ENCODE measurements at places on chromosomes 4 and X.

DNA sequence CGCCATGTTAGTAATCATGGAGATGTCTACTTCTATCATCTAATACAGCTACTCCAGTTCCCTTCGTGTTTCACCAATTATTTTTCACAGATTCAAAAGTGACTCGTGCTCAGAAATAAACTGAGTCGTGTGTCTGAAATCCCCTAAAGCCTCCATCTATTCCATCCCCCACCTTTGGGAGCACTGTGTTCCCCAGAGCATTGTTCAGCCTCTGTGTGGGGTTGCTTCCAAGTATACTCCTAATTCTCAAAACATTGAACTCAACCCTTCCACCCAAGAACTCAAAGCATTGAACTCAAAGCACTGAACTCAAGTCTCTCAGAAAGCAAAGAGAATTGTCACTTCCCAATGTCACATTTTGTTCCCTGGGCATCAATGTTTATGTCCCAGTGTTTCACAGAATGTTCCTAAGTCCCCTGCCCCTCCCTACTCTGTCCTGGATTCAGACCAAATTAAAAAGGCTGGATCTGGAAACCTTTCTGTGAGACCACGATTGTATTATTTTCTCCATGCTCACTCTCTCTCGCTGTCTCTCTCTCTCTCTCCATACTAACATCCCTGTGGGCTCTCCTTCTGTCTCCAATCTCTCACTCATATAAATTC lies 138.5 kb upstream of the QRFPR start:
- no peak for DNase-seq

- DNase-seq, result no peak
Observed at GRCh38 chrX:30373951-30374350, 64.8 kb upstream of the NR0B1 start.

DNA sequence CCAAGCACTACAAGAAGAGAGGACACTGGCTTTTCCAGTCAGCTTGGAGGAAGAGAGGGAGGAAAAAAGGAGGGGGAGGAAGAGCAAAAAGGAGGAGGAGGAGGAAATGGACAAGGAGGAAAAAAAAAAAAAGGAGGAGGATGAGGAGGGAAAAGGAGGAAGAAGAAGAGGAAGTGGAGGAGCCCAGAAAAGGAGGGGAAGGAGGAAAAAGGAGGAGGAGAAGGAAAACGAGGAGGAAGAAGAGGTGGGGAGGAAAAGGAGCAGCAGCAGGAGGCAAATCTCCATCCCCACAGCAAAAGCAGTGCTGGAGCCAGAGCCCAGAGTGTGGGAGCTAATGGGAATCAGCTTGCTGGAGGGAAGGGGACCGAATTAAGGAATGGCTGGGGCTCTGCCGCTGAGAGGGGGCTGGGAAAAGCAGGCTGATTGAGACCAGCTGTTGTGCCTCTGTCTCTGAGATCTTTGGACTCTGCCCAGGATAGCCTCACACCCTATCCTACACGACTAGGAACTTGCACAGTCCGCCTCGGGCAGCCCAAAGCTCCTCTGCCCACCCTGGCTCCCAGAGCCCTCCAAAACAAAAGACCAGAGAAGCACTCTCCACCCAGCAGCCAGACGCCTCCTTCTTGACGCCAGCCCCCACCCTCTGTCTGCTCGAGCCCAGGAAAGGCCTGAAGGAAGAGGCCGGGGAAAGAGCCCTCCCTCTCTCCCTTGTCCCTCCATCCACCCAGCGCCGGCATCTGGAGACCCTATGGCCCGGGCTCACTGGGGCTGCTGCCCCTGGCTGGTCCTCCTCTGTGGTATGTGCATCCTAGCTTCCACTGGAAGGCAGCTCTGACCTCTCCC lies at the start of gene XPNPEP2:
Gene XPNPEP2, plus strand, starts transcription at position 514 of the 843 bp plus-strand sequence. Its CDS starts 235 bp downstream, at position 749.
- peak; percentile 18 for DNase-seq

DNA sequence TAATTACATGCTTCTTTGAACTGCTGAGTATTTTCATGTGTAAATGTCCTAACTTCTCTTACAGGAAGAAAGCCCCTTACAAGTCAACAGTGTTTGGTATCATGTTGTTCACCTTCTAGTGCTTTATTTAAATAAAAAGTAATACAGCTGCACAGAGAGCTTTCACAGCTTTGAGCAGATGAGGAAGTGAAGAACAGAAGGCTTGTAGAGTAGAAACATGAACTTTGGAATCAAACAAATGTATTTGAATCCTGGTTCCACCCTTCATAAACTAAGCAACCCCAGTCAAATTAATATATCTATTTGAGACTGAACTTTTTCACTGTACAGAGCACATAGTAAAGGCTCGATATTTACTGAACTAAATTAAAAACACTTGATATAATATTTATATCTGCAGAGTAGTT lies 120.5 kb downstream of the CAMK2D start:
- no peak for DNase-seq

- no peak for DNase-seq
Observed at GRCh38 chr4:23884261-23884660, 5.6 kb downstream of the PPARGC1A start.

DNA sequence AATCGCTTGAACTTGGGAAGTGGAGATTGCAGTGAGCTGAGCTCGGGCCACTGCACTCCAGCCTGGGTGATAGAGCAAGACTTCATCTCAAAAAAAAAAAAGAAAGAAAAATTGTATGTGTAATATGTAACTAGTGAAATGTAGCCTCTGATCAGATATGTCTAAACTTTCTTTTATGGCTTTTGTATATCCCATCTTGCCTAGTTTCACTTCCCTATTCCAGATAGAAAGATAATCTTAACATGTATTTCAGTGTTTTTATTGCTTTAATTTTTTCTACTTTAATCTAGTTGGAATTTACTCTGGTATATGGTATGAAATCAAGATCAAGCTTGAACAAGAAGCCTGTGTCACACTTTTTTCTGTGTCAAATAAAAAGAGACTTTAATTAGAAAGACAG lies 1.9 kb upstream of the ZNF41 start:
- DNase-seq, result no peak

GRCh38 chr4:75036046-75036830 lies 103.3 kb downstream of the PARM1 start:
- DNase-seq, result no peak

DNA sequence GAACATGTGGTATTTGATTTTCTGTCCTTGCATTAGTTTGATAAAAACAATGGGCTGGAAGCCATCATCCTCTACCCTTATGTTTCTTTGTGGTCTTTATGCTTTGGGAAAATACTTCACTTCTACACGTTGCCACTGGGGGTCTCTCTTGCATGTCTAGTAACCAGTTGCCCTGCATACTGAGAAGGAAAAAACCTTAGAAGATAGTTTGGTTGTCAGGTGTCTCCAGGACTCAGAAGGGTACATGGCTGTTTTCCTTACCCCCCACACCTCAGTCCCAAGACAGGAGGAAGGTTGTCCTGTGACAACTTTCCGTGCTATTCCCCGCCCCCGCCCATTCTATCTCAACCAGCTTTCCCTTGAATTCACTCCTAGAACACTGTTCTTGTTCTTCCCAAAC lies 62.1 kb upstream of the LANCL3 start:
- no peak for DNase-seq

GRCh38 chrX:29487214-29487613 lies 728.1 kb upstream of the MAGEB2 start:
- DNase-seq, result peak; percentile 12

DNA sequence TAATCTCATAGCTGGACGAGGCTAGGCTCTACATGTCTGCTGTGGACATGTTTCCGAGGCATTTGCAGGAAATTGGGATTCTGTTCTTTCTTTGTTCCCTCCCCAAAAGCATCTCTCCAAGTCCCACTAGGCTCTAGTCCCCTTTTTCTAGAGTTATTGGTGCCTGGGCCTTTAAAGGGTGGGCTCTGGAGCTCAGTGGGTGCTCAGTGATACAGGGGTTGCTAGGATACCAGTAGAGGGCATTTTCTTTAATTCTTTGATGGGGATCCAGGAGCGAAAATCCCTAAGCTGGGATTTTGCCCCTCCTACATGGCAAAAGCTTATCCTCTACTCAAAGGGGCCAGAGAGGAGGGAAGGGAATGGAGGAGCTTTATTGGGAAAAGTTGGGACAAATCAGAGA lies 34.2 kb downstream of the ARHGEF9 start:
- DNase-seq, result no peak

GRCh38 chrX:108731153-108731552 lies 5.2 kb downstream of the IRS4 start:
- DNase-seq, result no peak

DNA sequence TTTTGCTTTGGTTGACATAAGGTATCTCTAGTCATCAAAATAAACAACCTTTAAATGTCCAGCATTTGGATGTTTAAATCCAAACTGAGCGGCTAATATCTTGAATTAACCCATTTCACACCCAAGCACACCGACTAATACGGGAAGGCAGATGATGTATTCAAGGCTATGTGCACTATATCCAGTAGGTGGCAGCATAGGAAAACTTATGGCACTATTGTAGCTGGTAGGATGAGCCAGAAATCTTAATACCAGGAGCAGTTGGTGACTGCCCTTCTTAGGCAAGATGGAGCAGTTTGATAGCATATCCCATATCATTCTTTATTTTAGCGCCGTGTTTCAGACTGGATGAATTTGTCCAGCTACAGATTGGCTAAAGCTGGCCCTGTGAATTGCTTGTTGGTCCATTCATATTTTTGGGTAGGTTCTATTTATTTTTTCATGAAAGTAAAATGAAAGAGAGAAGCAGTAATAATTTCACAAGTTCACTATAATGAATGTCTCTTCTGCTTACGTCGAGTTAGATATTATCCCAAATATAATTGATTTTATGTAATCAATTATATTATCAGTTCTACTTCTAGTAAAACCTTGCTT lies 24.4 kb downstream of the UCHL1 start:
- DNase-seq, result peak; percentile 77

DNA sequence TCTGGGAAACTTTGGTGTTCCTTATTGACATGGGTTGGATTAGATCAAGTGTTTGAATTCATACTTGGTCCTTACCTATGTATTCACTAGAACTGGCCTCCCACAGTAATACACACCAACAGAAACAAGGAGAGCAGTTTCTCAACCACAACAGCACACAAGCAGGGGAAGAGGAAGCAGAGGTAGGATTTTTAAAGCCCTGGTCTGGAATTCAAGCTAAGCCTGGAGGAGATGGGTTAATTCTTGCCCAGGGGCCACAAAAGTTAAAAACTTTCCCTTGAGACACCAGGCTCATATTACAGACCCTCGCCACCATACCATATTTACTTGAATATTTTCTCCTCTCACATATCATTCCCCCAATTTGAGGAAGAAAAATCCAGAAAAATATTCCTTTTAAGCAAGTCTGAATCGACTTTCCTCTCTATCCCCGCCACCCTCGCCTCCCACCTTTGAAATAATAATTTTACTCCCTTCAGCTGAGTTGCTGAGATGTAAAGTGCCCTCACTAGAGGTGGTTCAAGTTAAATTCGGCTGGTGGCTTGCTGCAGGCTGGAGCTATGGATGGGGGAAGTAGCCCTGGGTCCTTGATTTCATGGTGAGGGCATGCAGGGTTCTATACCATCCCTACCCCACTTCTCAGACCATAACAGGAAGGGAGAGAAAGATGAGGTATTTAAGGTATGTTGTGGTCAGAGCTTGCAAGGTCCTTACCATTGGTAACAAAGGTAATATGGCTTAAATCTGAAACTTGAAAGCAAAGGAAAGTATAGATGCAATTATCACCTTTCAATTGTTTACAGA lies 440.2 kb downstream of the INPP4B start:
- peak; percentile 32 for DNase-seq

DNA sequence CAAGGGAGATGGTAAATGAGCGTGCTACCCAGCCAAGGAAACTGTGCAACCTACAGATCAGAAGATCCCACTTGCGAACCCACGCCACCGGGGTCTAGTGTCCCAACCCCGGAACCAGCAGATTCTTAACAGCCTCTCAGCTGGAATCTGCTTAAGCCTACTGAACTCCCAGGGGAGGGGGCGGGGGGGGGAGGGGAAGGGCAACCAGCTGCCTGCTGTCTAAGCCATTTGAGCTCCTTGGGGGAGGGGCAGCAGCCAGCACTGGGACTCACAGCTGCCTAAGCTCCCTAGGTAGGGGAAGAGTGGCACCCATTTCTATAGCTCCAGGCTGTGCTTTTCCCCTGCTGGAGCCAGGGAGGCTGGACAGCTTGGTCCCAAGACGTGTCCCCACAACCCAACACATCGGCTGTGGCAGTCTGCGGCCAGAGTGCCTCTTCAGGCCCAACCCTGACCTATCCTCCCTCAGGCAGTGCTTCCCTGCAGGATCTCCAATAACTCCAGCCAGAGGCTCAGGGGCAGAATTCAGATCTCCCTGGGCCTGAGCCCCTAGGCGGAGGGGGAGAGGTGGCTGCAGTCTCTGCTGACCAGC lies 289.2 kb downstream of the LDB2 start:
- no peak for DNase-seq

DNA sequence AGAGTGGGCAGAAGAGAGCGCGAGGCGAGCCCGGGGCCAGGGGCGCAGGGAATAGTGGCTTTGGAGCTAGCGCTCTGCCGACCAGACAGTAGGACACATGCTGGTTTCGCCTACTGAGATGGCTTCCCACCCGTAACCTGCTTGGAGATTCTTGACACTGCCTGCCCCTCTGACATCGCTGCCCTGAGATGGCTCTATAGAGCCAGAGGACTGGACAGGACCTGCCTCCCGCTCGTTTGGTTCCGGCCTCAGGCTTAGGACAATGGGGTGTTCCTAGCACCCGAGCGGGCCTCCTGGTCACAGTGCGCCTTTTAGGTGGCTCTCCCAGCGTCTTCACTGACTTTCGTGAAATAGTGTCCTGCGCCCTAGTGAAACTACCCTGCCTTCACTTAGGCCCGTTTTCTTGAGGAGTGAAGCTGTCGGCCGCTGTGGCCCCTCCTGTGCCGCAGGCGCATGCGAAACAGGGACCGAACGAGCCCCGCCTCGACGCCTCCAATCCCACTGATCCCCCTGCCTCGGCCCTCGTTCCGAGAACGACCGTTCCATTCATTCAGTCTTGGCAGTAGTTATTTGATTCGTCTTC lies 608 bp downstream of the TAF1 start:
- DNase-seq, result peak; percentile 16

DNA sequence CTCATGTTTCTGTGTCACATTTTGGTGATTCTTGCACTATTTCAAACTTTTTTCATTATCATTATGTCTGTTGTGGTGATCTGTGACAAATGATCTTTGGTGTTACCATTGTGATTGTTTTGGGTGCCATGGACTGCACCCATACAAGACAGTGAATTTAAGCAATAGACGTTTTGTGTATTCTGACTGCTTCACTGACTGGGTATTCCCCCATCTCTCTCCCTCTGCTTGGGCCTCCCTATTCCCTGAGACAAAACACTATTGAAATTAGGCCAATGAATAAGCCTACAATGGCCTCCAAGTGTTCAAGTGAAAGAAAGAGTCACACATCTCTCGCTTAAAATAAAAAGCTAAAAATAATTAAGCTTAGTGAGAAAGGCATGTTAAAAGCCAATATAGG lies 60.2 kb downstream of the BANK1 start:
- no peak for DNase-seq

- DNase-seq, result no peak
Observed at GRCh38 chrX:68419975-68420374, 13.3 kb downstream of the OPHN1 start.

DNA sequence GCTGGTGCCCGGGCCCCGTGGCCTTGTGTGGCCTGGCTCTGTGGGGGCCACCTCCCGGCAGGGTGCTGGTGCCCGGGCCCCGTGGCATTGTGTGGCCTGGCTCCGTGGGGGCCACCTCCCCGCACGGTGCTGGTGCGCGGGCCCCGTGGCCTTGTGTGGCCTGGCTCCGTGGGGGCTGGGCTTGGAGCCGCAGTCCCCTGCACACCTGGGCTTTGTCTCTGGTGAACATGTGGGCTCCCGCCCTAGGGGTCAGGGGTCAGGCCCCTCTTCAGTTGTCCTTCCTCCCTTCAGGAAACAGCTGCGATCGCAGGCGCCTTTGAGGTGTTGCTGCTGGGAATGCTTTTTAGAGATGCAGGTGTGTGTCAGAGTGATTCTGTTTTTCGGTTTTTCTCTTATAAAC lies 17.2 kb downstream of the UVSSA start:
- no peak for DNase-seq

- DNase-seq, result no peak
Observed at GRCh38 chrX:133746593-133746992, 238.8 kb downstream of the GPC3 start.

Data from IMR-90 (cell line).